Mucosa of descending colon (tissue), 3 donors: ENCODE measurements at places on chromosomes 6 and 20. TPM values are rescaled to one million over a fixed set of nuclear protein-coding genes. Genes with fewer than 3 reads are reported as not detected.

Gene FAM83C
- not detected for total RNA-seq

Gene PDYN
- not detected for total RNA-seq

Gene SNX21
- total RNA-seq, result 31.5 TPM

Gene MYCT1
- total RNA-seq, result 2.3 TPM

Gene CBLN4
- not detected for total RNA-seq

Gene PRDM13
- total RNA-seq, result not detected

Gene HS3ST5
- total RNA-seq, result 0.12 TPM

Gene SLC17A1
- total RNA-seq, result not detected

Gene GSTA1
- total RNA-seq, result 4.1 TPM

Gene GMPR
- 2.0 TPM for total RNA-seq

DNA sequence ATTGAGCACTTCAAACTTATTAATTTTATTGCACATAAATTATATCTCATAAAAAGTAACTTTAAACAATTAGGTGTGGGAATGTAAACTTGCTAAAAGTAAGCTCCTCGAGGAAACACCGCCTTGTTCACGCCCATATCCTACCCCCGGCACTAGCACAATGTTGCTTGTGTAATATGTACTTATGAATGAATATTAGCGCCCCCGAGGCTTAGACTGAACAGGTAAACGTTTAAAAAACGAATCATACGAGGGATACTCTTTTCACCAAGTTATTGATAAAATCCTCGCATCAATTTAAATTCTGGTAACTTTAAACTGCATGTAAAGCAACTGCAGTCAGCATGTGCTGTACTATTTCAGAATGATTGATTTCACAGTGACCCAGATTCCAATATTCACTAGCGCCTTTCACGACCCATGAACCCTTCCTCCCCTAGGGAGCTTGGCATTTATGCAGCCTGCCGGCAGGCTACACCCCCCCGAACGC, 637 bp downstream of the TFB1M start:
- peak; percentile 44 for DNase-seq

DNA sequence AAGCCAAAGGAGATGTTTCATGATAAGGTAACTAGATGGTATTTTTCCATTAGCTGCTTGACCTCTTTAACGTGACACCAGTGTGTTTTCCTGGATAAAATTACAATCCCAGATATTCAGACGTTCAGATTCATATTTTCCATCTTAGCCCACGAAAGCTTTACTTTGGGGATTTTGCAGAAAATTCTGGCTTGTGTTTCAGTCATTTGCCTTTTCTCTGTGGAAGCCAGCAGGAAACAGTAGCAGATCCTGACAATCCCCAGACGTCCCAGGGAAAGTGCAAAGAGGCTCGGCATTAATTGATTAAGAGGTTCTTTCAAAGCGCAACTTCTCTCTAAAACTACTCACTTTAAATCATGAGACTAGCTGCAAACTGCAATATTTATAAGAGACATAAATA, 243.6 kb downstream of the UST start:
- no peak for DNase-seq

GRCh38 chr20:15992564-15992963, 580.7 kb downstream of the KIF16B start:
- no peak for DNase-seq

- DNase-seq, result no peak
These were observed 1.7 kb downstream of the LOC128125822 start for GRCh38 chr6:63573899-63574553.

- DNase-seq, result no peak
These were observed 113.9 kb downstream of the CRYBG1 start for GRCh38 chr6:106474466-106474865.

- no peak for DNase-seq
These were observed 403.7 kb upstream of the CITED2 start for GRCh38 chr6:139778106-139778505.

DNA sequence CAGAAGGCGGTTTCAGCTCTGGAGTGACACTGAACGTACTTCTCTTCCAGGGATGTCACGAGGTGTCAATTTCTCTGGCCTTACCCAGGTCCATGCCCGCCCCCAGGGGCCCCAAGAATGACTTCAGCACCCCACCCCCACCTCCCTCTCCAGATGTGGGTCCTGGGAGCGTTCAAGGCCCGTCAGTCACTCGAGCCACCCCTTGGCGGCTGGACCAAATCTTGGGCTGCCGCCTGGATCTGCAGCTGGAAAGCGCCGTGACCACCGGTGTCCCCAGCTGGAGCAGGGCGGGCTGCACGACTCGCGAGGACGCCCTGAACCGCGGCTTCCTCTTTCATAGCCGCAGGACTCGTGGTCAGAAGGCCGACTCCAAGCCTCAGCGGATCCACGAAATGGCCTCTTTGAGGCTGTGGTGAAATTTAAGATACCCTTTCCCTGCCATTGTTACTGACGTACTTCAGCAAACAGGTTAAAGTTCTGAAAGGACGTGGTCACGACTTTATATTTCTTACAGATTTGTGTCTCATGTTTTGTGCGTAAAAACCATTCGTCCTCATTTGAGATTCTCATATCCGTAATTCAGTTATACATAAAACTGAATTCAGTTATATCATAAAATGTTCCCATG, 29.3 kb downstream of the TRIM38 start:
- DNase-seq, result peak; percentile 81

DNA sequence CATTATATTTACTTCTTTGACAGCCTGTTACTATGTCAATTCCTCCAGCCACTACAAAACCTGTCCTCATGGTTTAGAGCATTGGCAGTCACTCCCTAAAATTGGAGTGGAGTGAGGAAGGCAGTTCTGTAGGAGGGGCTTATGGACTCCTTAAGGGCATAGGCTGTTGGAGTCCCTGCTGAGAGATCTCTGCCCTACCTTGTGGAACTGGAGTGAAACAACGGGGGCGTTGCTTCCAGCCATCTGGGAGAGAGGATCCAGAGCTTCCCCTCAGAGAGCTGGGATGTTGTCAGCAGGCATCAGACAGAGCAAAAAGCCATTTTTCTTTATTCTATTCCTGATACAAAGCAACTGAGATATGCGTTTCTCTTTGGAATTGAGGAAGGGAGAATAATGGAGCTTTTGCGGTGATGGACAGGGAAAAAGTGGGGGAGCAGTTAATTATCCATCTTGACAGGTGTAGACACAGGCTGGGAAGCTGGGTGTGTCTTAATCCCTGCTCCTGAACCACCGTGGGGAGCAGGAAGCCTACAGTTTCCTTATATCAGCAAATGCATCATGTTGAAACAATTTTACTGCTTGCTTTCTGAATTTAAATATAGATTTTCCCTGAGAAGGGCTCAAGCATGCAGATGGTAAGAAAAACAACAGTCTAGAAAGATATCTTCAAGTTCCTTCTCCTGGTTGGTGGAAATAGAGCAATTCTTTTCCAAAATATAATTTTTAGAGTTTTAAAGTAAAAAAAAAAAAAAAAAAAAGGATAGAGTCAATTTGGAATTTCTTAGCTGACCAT, 402.5 kb downstream of the PLCB1 start:
- no peak for DNase-seq

DNA sequence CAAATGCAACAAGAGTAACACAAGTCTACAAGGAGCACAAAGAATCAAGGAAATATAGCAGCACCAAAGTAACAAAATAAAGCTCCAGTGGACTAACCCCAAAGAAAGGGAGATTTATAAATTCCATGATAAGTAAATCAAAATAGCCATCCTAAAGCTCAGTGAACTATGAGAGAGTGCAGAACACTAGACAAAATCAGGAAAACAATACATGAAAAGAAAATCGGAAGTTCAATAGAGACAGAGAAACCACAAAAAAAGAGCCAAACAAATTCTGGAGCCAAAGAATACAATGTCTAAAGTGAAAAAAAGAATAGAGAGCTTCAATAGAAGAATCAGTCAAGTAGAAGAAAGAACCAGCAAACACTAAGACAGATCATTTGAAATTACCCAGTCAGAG, 247.3 kb upstream of the TENT5A start:
- no peak for DNase-seq

DNA sequence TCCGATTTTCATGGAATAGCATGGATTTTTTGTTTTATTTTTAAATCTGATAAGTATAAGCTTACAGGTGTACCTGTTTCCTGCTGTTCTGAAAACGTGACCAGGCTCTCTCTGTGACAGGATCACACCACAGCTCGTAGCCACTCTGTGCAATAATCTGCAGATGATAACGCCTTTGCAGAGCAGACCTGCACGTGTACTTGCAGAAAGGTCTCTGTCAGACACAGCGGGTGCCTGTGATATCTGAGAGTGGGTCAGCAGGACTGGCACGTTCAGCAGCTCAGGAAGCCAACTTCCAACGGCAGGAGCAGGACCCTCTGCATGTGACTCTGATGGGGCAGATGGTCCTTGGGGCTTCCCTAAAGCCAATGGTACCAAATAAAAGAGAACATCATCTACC, 68.6 kb upstream of the HDDC2 start:
- DNase-seq, result no peak

DNA sequence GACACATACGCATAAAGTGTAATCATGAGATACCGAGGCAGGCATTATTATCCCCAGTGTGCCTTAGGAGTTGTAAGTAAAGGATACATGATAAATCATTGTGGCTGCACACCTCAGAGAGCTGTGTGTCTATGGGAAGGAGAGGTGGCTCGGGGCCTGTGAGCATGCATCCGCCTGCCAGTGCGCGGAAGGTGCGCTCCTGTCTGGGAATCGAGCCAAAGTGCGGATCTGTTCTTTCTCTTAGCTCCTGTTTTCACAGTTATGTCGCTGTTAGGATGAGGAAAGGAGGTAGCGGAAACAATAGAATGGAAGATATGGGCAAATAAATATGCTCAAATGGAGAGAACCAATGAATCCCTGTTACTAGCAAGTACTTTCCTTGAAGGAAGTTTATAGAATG, 98.0 kb downstream of the ANKRD6 start:
- no peak for DNase-seq

GRCh38 chr6:18753076-18753475, 365.9 kb downstream of the RNF144B start:
- DNase-seq, result no peak

GRCh38 chr6:10395704-10396546, 18.9 kb downstream of the TFAP2A start:
- no peak for DNase-seq

GRCh38 chr20:60095456-60095855, 137.2 kb downstream of the CDH26 start:
- no peak for DNase-seq

DNA sequence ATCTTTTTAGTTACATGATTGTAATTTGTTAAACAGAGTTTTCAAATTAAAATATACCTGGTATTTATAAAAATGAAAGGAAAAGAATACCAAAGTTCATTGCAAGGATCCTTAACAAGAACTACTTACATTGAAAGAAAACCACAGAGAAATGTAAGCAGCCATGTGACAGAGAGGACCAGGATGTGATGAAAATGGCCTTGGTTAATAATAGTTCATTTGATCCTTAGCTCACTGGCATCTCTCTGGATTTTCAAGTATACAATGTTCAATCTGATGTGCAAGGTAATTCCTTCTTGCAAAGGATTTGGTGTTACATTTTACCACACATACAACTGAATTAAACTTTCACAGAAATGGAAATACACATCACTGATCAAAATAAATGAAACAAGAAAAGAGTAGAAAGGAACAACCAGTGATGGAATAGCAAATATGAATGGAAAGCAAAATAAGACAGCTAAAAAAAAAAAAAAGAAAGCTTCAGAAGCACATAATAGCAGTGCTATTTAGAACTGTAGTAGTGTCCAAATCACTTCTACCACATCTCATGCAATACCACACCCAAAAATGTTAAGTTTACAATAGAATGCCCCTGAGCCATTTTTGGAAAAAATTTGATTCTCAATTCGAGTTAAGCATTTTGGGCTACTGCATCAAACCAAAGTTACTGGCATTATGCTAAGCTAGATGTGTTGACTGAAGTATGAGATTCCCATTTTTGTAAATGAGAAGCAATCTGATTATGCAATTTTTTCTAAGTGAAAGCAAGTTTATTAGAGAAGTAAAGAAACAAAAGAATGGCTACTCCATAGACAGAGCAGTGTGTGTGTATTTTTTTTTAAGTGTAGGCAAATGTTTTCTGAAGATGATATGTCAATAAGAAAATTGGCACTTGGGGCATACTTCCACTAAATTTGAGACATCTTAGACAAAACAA, 22.6 kb upstream of the HLA-A start:
- no peak for DNase-seq

DNA sequence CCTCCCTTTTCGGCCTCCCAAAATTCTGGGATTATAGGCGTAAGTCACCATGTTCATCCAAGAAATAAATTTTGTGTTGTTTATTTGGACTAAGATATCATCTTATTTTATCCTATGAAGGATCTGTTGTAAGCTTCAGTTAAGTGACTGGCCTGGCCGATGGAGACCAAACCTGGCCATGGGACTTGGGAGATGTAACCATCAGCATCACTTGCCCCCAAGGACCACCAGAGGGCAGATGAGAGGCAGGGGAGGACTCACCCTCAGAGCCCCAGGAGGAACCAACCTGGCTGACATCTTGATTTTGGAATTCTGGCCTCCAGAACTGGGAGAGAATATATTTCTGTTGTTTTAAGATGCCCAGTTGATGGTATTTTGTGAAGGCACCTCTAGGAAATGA, 266.7 kb downstream of the CDH26 start:
- DNase-seq, result no peak

GRCh38 chr20:17666481-17666880, 15.6 kb downstream of the RRBP1 start:
- DNase-seq, result no peak

DNA sequence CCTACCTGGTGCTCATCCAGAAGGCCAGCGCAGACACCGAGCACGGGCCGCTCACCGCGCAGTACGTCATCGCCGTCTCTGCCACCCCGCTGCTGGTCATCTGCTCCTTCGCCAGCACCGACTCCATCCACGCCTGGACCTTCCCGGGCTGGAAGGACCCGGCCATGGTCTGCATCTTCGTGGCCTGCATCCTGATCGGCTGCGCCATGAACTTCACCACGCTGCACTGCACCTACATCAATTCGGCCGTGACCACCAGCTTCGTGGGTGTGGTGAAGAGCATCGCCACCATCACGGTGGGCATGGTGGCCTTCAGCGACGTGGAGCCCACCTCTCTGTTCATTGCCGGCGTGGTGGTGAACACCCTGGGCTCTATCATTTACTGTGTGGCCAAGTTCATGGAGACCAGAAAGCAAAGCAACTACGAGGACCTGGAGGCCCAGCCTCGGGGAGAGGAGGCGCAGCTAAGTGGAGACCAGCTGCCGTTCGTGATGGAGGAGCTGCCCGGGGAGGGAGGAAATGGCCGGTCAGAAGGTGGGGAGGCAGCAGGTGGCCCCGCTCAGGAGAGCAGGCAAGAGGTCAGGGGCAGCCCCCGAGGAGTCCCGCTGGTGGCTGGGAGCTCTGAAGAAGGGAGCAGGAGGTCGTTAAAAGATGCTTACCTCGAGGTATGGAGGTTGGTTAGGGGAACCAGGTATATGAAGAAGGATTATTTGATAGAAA, 2.0 kb downstream of the SLC35D3 start:
- no peak for DNase-seq

- no peak for DNase-seq
These were observed 220.8 kb upstream of the HEY2 start for GRCh38 chr6:125528621-125529041.

- no peak for DNase-seq
These were observed 68.5 kb downstream of the EYA2 start for GRCh38 chr20:46963196-46963529.

- DNase-seq, result no peak
These were observed 217.7 kb upstream of the RIN2 start for GRCh38 chr20:19540392-19540791.
